Activated CD4-positive, alpha-beta T cell treated with anti-CD3 and anti-CD28 coated beads, Interleukin-2, amount 50 U/mL, for 24 hours (primary cell): ENCODE measurements at places on chromosomes 13 and 19.

DNA sequence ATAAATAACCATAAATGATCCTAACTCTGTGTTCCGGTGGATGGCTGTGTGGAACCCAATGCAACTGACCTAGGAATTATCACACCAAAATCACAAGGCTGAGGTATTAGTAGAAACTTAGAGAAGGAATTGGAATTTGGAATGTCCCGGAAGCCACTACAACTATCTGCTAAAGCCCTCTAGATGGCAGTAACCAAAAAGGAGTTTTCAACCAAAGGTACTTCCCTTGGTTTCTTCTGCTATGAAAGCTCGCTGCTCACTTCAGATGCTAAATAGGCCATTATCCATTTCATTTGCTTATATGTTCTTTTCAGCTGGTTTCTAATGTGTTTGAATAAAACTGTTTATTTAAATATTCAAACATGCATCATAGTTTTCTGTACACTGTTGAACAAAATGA lies 1589.1 kb upstream of the SPRY2 start:
- no peak for DNase-seq

- no peak for DNase-seq
Observed at GRCh38 chr19:16026131-16026530, 50.2 kb upstream of the TPM4 start.

- no peak for DNase-seq
Observed at GRCh38 chr13:26780411-26780810, 19.8 kb upstream of the GPR12 start.

GRCh38 chr19:13015361-13016223 lies 20.3 kb downstream of the NFIX start:
- no peak for DNase-seq

DNA sequence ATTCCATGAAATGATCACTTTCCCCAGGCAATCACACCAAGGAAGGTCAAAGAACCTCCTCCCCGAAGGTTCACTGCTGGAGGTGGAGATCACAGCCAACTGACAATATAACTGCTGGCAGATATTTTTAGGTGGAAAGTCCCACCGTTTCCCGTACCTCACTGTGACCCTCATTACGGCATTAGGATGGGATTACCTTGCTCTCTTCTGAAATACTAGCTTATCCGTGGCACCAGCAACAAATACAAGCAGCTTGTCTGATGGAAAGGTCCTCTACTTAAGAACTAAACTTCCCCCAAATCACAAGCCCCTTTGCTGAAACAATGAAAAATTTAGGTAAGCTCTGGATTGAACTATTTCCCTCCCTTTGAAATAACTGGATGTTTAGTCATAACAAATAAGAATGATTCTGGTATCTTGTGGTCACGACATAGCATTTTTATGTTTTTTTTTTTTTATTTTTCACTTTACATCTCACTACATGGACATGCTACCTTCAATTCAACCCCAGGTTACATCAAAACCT lies 178.9 kb downstream of the COL4A1 start:
- no peak for DNase-seq

- DNase-seq = no peak
Observed at GRCh38 chr13:108383667-108384066, 114.1 kb downstream of the TNFSF13B start.

DNA sequence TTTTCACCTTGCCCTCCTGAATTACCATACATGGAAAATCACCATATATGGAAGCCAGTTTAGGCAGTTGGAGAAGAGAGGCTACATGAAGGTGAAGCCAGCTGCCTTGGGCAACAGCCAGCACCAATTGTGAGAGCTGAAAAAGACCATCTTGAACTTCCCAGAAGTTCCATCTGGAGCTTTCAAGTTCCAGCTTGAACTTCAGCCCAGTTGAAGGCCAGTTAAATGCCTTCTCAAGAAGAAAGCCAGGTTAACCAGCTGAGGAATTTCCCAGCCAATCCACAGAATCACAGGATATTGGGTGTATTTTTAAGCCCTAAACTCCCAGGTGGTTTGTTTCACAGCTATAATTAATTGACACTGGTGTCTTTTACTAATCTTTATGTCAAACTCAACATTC lies 713.6 kb upstream of the MIR17HG start:
- no peak for DNase-seq

DNA sequence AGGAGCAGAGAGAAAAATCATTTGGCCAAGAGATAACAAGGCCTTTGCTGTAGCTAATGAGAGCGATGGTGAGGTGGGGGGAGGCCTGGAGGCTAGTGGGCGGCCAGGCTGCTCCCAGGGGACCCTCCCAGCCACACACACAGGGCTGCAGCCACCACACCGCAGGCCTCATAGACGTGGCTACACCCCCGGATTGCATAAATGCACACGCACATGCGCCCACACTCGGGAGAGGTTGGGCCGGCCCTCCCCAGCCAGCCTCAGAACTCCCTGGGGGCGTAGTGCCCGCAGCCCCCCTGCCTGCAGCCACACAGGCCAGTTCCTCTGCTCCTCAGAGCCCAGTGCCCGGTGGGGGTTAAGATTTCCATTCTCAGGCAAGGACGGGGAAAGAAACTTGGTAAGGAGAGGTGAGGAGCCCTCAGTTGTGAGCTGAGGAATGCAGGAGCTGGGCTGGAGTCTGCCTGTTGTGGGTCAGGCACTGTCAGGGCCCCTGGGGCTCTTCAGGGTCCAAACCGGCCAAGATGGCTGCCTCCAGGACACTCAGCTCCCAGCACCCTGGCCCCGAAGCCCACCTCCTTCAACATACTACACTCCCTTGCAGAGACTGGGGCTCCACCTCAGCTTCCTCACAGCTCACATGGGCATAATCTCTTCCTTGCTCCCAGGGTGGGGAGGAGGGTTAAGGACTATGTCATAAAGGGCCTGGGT lies 8.0 kb downstream of the PTH2 start:
- DNase-seq = no peak

- peak; percentile 56 for DNase-seq
Observed at GRCh38 chr13:75326173-75327134, 155.5 kb downstream of the TBC1D4 start.

DNA sequence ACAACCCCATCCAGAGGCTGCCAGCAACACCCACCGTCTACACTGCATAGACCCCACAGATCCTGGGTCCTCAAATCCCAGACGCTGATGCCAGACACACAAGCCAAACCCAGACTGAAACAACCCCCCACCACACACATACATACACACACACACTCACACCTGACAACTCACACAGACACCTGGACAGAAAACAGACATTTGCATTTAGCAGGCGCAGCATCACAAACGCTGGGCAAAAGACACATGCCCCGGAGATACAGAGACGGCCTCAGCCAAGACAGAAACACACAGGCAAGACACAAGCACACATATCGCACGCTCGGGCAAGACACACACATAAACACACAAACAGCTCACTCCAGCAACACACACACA lies 1.3 kb downstream of the BBC3 start:
- no peak for DNase-seq

DNA sequence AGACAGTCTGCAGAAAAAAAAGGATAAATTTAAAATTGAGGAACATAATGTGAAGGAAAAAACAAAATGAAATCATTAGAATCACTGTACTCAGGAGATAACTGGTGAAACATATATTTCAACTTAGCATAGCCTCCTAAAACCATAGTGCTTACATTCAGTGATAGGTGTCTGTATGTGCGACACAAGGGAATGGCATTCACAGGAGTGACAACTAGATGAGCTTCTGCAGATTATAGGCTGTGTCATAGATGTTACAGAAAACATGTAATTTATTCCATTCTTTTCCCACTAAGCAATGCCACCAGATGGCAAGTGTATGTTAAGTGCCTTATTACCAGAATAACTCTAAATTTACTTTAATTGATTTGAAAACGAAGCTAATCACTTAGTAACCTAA lies 960.0 kb upstream of the PCDH20 start:
- no peak for DNase-seq

GRCh38 chr19:42857544-42857867 lies 22.0 kb downstream of the PSG1 start:
- DNase-seq = no peak

GRCh38 chr19:13104360-13104847 lies 1.7 kb upstream of the LYL1 start:
- DNase-seq = no peak

- DNase-seq = no peak
Observed at GRCh38 chr13:57704031-57704430, 72.5 kb downstream of the PCDH17 start.

GRCh38 chr13:20053016-20053415 lies 94.5 kb downstream of the ZMYM2 start:
- no peak for DNase-seq

DNA sequence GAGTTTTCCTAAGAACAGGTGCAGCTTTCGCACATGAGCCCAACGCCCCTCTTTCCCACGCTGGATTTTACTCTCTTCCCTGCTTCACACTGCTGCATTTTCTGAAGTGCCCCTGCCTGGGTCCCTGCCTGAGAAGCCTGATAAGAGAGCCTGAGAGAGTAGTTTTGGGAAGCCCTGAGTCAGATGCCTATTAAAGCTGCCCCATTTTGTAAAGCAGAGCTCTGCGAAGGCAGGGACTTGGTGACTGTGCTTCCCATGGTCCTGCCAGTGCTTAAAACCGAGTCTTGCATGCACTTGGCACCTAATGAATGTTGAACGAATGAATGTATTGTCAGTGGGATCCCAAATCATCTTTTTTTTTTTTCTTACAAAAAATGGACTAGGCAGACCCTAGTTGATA lies 18.2 kb downstream of the FGF9 start:
- DNase-seq = no peak

DNA sequence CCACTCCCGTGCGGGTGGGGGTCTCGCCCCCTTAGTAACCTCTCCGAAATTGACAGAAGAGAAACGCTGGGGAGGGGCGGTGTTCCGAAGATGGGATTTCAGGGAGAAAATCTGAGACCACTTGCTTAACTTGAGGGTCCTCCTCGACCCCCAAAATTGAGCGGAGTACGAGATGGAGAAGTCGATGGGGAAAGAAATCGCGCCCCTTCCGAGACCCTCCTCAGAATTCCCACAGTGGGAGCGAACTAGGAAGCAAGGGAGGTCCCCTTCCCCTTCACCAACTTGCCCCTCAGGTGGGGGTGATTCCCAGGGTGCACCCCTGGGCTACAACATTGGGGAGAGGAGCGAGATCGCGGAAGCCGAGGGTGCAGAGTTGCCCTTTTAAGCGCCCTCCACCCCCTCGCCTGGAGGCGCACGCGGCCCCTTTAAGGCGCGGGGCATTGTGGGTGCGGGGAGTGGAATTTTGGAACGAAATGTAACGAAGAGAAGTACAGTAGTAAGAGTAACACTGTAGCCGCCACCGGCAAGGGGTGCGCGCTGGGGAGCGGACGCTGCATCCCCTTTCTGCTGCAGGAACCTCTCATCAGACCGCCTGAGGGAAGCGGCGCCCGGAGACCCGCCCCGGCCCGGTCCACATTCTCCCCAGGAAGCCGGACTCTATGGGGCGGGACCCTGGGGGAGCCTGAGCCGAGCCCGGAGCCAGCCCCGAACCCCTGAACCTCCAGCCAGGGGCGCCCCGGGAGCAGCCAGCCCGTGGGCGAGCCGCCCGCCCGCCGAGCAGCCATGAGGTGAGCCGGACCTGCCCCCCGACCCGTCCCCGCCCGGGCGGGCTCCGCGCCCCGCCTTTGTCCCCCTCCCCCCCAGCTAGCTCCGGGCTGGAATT lies at the start of gene VASP:
Gene VASP, plus strand, starts transcription at position 491 of the 883 bp plus-strand sequence. Its CDS starts 293 bp downstream, at position 784.
- peak; percentile 90 for DNase-seq
